Epithelial cell of umbilical artery (primary cell): ENCODE measurements at places on chromosomes 7 and 10. TPM values are rescaled to one million over a fixed set of nuclear protein-coding genes. Genes with fewer than 3 reads are reported as not detected.

Gene NYAP1
- total RNA-seq, result 0.65 and 2.6 TPM in 2 replicates

Gene POM121
- 3.9 and 4.0 TPM in 2 replicates for total RNA-seq

Gene TDRD1
- total RNA-seq, result not detected in 2 replicates

Gene SLC4A2
- total RNA-seq, result 34.8 and 39.4 TPM in 2 replicates

Gene TMEM270
- not detected in 2 replicates for total RNA-seq

Gene CAPZA2
- total RNA-seq, result 336 and 487 TPM in 2 replicates

Gene SPDYE11
- total RNA-seq, result not detected in 2 replicates

Gene OGA
- total RNA-seq, result 108 and 115 TPM in 2 replicates

Gene TMEM209
- 6.2 and 10.2 TPM in 2 replicates for total RNA-seq

Gene BMPER
- total RNA-seq, result 0.32 and 0.46 TPM in 2 replicates

Gene PHYHIPL
- total RNA-seq, result under 0.01 TPM in 1 of 2 replicates, not detected in the other

Gene TRPV5
- total RNA-seq, result not detected in 2 replicates

Gene FOXI2
- total RNA-seq, result not detected in 2 replicates

Gene CYP26A1
- 0.76 TPM in 1 of 2 replicates, not detected in the other for total RNA-seq
